GM12878 (cell line): ENCODE measurements at places on chromosomes 4 and X. TPM values are rescaled to one million over a fixed set of nuclear protein-coding genes. Genes with fewer than 3 reads are reported as not detected.

SERTM2 gene
- not detected in 2 replicates for total RNA-seq

PAGE2 gene
- not detected in 2 replicates for total RNA-seq

REST gene
- total RNA-seq = 29.5 and 33.5 TPM in 2 replicates

PABPC5 gene
- not detected in 2 replicates for total RNA-seq

- H3K4me1 ChIP-seq = 0 out of 2 replicates have a peak, but pooled peaks cover 3% of the 10 kb centered on the region
- H3K36me3 ChIP-seq = no peaks in the 10 kb centered on the region
- peak overlapping the region; percentile 71 for H3K4me3 ChIP-seq
These were observed 4.9 kb downstream of the PRDM8 start for GRCh38 chr4:80202190-80202711.

- no peaks in the 10 kb centered on the region for H3K27me3 ChIP-seq
- H3K4me3 ChIP-seq = no peak overlapping the region
- DNase-seq = no peak
- H3K4me1 ChIP-seq = no peaks in the 10 kb centered on the region
- no peaks in the 10 kb centered on the region for H3K36me3 ChIP-seq
- no peak overlapping the region for H3K27ac ChIP-seq
These were observed 46.5 kb downstream of the CWH43 start for GRCh38 chr4:49032440-49033161.
